ENCODE measurements at places on chromosomes 12 and 14. TPM values are rescaled to one million over a fixed set of nuclear protein-coding genes. Genes with fewer than 3 reads are reported as not detected.

SMIM41 gene
- not detected for total RNA-seq

DNA sequence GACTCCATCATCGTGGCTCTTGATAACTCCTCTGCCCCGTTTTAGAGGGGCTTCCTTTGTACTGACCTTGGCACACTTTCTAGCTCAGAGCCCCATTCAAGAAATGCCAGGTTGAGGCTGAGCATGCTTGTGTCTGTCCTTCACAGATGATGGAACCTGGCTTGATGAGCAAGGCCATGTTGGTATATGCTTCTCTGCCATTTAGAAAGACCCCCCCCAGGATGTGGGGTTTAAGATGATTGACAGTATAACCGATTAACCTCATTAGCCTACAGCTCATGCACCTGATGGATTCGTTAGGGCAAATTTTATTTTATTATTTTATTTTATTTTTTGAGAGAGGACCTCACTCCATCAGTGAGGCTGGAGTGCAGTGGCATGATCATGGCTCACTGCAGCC lies 21.0 kb downstream of the BATF start:
- H3K4me1 ChIP-seq: peaks cover 71% of the 10 kb centered on the region
- peaks cover 6% of the 10 kb centered on the region for H3K36me3 ChIP-seq
- H3K27me3 ChIP-seq: no peaks in the 10 kb centered on the region
- H3K4me3 ChIP-seq: peak overlapping the region; percentile 81

DNA sequence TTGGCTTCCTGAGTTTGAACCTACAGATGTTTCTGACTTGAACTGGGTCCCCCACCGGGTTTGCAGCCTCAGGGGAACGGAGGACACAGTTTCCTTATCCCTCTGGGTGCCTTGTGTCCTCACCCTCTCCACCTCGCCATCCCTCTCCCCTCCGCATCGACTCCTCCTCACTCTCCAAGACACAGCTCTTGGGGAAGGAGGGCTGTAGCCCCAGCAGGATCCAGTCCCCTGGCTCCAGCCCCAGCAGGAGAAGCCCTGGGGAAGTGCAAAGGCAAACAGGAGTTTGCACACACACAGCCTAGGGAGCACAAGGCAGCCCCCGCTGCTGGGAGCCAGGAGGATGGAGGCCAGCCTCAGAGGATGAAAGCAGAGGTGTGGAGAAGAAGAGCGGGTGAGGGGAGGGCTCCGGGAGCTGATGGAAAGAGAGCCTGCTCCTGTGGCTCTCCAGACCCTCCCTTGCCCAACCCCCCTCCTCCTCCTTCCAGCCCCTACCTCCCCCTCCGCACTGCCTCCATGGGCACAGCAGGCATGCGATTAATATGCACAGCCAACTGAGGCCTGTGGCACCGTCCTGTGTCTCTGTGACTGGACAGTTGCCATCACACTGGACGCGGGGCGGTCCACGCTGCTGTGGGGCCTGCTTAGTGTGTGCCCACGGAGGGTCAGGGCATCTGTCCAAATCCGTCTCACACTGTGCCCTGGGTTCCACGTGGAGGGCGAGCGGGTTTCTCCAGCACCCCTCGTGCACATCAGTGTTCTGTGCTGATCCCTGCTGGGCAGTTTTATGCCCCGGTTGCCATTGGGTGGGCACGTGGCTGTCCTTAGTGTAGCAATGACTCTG lies 193.7 kb upstream of the DIO3 start:
- peaks cover 14% of the 10 kb centered on the region for H3K27me3 ChIP-seq
- no peak overlapping the region for H3K27ac ChIP-seq
- no peaks in the 10 kb centered on the region for H3K4me1 ChIP-seq
- no peaks in the 10 kb centered on the region for H3K36me3 ChIP-seq
- H3K4me3 ChIP-seq: no peak overlapping the region

- H3K4me1 ChIP-seq: no peaks in the 10 kb centered on the region
- no peak for DNase-seq
- no peak overlapping the region for H3K4me3 ChIP-seq
- H3K27me3 ChIP-seq: peaks cover 6% of the 10 kb centered on the region
- H3K27ac ChIP-seq: no peak overlapping the region
- no peaks in the 10 kb centered on the region for H3K36me3 ChIP-seq
These were observed 84.7 kb downstream of the PTPRO start for GRCh38 chr12:15407025-15407424.

- no peak overlapping the region for H3K27ac ChIP-seq
- H3K36me3 ChIP-seq: no peaks in the 10 kb centered on the region
- H3K27me3 ChIP-seq: peaks cover 11% of the 10 kb centered on the region
- no peak overlapping the region for H3K4me3 ChIP-seq
- peaks cover 18% of the 10 kb centered on the region for H3K4me1 ChIP-seq
These were observed 16.4 kb downstream of the LRCOL1 start for GRCh38 chr12:132593938-132594358.
